ENCODE measurements at places on chromosomes 16 and 17. TPM values are rescaled to one million over a fixed set of nuclear protein-coding genes. Genes with fewer than 3 reads are reported as not detected.

DNA sequence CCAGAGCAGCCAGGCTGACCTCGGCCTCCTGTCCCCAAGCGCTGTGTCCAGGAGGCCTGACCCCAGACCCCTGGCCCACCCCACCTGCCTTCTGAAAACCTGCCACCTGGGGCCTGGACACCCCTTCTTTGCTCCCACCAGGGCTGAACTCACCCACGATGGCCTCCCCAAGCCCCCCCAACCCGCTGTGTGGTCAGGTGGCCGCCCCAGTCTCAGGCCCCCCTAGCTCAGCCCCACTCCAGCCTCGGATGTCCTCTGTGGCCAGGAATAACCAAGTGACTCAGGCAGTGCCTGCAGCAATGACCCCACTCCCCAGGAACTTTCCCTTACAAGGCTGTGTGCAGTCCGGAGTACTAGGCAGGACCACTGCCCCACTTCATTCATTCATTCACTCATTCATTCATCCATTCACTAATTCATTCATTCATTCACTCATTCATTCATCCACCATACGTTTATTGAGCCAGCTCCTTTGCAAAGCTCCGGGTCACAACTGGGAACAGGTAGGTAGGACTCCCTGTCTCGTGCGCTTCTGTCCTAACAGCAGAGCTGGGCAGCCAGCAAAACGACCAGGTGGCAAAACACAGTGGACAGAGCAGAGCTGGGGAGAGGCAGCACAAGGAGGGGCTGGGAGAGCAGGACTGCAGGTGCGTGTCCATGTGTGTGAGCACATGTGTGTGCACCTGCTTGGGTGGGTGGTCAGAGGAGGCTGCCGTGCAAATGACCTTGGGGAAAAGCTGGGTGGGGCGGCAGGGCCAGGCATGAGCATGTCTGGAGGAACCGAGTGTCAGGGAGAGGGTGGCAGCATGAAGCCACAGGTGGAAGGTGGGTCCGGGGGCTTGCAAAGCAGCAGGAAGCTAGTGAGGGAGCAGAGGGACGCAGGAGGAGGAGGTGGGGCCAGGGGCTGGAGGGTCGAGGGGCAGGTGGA, 75.8 kb upstream of the CBX4 start:
- DNase-seq, result no peak

DNA sequence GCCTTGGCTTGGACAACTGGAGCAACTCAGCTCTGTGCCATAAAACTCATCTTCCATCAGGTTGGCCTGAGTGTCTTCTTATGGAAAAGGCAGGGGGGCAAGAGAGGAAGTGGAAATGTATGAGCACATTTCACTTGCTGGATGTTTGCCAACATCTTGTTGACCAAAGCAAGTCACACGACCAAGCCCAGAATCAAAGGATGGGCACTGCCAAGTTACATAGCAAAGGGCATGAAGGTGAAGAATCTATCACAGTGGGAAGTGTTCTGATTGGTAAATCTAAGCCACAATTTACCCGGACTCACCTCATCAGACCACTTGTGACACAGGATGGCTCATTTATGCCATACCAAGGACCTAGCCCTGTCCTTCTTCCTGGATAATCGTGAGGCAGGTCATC, 310.5 kb upstream of the IRX5 start:
- no peak for DNase-seq

- DNase-seq, result no peak
These were observed 77.7 kb upstream of the GNG13 start for GRCh38 chr16:878072-878784.

- DNase-seq, result no peak
These were observed 5.8 kb upstream of the ABCA9 start for GRCh38 chr17:69066482-69066881.

Gene CHP2
- 432 TPM for total RNA-seq

DNA sequence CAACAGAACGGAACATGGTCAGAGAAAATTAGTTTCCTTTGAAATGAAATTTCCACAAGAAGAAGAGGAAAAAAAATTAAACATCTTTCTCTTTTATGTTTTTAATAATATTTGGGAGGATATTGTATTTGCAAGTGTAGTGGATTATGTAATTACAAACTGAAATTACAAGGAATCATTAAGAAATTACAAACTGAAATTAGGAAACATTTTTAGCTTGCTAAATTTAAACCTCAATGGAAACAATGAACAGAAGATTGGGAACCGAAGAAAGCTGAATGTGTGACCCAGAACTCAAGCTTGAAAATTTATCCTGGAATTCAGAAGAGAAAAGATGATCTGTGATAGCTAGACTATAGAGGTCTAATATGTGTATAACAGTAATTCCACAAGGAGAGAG, 4.4 kb upstream of the PIK3R5 start:
- no peak for DNase-seq

DNA sequence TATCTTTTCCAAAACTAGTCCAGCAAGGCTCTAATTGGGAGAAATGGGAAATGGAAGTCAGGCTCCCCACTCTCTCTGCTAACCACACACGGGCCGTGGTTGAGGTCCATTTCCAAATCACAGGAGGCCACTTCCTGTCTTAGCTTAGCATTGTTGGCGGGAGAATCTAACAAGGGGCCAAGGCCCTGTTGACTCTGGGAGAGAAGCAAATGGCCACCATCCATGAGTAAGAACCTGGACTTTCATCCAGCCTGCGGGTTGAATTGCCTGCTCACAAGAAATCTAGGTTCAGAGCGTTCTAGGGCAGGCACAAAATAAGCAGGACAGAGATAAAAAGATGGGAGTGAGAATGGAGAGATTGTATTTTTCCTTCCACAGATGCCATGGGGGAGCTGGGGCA, 5.7 kb downstream of the FAM20A start:
- no peak for DNase-seq

GRCh38 chr17:39969375-39969774, 6.6 kb downstream of the GSDMA start:
- no peak for DNase-seq

DNA sequence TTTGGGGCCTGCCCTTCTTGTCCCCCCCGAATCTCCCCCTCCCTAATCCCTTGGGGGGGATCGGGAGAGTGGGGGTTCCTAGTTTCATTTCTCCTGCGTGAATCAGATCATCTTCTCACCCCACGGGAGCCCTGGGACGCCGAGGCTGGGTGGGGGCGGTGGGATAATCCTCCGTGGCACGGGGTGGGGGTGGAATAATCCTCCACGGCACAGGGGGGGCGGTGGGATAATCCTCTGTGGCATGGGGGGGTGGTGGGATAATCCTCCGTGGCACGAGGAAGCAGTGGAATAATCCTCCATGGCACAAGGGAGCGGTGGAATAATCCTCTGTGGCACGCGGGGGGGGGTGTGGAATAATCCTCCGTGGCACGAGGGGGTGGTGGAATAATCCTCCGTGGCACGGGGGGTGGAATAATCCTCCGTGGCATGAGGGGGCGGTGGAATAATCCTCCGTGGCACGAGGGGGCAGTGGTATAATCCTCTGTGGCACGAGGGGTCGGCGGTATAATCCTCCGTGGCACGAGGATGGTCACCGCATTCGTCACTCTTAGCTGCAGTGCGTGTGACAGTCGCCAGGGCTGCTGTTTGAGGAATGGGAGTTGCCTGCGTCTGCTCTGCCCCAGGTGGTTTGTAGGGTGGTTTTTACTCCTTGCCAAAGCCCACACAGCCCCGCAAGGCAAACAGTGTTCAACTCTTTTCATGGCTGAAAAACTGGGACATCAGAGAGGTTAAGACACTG, 156.9 kb downstream of the LAT start:
- no peak for DNase-seq

Gene HNF1B
- 21.1 TPM for total RNA-seq

Gene ASB16
- not detected for total RNA-seq

Gene DOC2B
- total RNA-seq, result 3.2 TPM

DNA sequence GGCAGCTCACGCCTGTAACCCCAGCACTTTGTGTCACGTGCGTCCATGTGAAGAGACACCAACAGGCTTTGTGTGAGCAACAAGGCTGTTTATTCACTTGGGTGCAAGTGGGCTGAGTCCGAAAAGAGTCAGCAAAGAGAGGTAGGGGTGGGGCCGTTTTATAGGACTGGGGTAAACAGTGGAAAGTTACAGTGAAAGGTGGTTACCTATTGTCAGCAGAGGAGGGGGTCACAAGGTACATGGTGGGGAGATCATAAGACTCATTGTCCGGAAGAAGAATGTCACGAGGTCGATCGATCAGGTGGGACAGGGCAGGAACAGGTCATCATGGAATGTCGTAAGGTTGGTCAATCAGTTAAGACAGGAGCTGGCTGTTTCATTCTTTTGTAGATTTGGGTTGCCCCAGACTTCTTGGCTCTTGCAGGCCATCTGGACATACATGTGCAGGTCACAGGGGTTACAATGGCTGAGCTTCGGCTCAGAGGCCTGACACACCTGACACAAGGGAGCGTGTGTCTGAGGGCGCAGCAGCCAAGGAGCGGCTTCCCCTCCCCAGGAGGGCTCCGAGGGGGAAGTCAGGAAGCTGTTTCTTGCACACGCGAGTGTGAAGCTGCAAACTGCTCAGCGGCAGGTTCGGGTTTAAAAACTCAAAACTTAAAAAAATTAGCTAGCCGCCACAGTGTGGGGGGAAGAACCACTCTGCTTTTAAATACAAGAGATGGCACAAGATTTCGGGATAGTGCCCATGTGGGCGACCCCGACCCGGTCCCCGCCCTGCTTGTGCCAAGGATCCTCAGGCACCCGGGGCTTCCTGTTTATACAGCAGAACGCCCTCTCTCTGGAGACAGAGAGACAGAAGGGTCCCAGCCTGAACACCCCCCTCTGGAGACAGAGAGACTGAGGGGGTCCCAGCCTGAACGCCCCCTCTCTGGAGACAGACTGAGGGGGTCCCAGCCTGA, 12.4 kb upstream of the TEX19 start:
- DNase-seq, result peak; percentile 48

DNA sequence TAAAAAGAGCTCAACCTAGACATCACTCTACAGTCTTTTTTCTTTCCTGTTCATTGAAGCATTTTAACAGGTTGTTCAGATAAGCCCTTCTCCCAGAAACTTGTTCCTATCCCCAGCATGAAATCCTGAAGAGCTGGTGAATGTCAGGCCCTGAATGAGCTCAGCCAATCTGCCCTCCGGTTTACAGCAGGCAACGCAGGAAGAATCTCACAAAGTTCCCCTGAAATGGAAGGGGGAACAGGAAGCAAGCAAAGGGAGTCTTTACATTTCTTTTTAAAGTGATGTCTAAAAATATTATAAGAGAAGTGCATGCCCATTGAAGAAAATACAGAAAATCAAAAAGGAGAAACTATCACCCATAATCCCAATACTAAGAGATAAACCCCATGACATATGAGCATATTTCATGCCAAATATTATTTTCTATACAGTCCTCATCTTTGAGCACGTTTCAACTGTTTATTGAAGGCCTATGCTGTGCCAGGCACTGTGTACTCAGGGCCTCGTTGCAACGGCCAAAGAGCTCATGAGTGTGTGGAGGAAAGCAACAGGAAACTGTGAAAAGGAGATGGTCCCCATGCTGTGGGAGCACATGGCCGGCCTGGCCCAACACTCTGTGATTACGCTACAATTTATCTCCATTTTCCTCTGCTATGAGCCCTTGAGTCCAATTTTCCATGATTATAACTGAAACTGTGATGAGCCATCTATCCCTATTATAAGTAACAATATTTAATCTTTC, 5.7 kb downstream of the TK2 start:
- DNase-seq, result no peak

Gene ARMC5
- 8.5 TPM for total RNA-seq

GRCh38 chr16:3474136-3474779, 21.0 kb downstream of the C16orf90 start:
- no peak for DNase-seq

Data from mucosa of descending colon (tissue), 3 donors.